ENCODE measurements at places on chromosomes 6 and 20. TPM values are rescaled to one million over a fixed set of nuclear protein-coding genes. Genes with fewer than 3 reads are reported as not detected.

GRCh38 chr6:84065693-84066290 is 32.2 kb downstream of the MRAP2 start:
- H3K27ac ChIP-seq, result no peak overlapping the region
- no peaks in the 10 kb centered on the region for H3K36me3 ChIP-seq
- no peak for DNase-seq
- no peaks in the 10 kb centered on the region for H3K27me3 ChIP-seq
- H3K4me3 ChIP-seq, result no peak overlapping the region
- H3K4me1 ChIP-seq, result peaks cover 5% of the 10 kb centered on the region

GRCh38 chr6:17466707-17467106 is 73.3 kb downstream of the CAP2 start:
- H3K27me3 ChIP-seq, result no peaks in the 10 kb centered on the region
- H3K4me1 ChIP-seq, result peaks cover 3% of the 10 kb centered on the region
- no peaks in the 10 kb centered on the region for H3K36me3 ChIP-seq
- no peak overlapping the region for H3K27ac ChIP-seq
- no peak for DNase-seq
- H3K4me3 ChIP-seq, result no peak overlapping the region

DNA sequence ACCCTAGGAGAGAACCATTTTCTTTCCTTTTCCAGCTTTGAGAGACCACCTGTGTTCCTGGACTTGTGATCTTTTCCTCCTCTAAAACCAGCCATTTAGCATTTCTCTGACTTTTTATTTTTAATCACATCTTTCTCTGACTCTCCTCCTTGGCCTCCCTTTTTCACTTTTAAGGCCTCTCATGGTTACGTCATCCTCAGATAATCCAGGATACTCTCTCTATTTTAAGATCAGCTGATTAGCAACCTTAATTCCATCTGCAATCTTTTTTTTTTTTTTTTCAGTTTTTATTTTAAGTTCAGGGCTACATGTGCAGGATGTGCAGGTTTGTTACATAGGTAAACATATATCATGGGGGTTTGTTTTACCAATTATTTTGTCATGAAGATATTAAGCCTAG is 54.0 kb downstream of the RFPL4B start:
- no peak for DNase-seq
- H3K27ac ChIP-seq, result no peak overlapping the region
- H3K4me3 ChIP-seq, result no peak overlapping the region

ENPP4 gene
- 31.0 TPM for total RNA-seq

TMEM244 gene
- total RNA-seq, result not detected
